Activated CD4-positive, alpha-beta T cell treated with anti-CD3 and anti-CD28 coated beads for 48 hours (primary cell): ENCODE measurements at places on chromosomes 11 and 22.

GRCh38 chr11:122154994-122155393, 39.0 kb upstream of the BLID start:
- DNase-seq: no peak

DNA sequence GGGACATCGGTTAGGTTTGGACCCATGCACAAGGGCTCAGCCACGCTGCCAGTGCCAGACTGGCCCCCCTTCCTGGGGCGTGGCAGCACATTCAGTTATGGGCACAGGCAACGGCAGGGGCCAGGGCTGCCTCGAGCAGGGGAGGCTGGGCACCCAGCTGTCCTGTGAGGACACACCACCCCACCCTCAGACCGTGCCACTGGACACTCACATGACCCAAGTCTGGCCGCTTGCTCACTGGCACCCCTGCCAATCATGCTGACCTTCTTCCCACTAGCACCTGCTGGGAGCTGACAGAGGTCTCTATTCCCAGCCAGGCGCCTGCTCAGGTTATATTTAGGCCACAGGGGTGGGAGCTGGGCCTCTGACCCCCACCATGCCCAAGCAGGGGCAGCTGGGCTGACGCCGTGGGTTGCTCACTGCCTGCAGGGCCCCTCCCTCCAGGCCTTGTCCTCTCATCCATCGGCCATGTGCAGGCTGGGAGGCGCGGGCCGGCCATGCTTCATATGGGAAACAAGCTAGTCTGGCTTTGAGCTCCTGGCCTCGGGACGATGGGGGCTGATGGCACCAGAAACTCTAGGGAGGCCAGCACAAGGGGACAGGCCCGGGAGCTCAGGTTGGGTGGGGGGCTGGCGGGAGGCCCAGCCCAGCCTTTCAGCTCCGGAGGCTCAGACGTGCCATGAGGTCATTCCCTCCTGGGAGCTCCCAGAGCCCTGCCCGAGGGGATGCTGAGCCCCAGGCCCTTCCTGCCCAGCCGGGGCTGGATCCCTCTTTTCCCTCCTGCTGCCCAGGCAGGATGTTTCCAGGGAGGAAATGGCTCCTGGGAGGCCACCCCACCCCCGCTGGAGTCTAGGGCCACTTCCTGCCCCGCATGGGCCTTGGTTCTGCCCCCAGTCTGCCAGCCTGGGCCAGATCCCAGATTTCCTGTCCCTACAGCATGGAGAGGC, 15.2 kb upstream of the TBX1 start:
- DNase-seq: no peak

DNA sequence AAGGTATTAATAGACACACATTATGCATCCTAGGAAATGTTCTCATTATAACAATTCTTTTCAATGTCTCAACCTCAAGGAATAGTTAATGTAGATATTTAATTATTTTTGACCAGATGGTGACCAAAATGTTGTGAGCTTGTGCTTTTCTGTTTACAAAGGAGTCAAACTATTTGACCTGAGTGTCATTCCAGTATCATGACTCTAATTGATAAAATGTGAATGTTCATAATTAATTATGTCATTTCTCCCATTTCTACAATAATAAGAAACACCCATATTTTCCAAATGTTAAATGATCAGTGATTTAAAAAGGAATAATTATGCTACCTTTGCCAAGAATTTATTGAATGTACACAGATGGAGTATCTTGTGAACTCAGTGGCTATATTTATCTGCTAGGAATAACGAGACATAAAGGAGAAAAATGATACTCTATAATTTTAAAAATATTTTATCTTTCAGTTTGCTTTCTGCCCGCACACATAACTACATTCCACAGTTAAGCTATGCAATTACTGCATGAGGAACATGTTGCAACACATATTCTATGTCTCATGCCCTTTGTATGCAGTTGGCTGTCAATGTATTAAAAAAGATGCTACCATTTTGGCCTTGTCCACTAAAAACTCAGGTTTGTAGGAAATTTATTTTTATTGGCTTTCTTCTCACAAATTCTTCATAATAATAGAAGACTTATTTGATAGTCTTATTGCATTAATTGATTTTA, 376.7 kb upstream of the CCDC179 start:
- no peak for DNase-seq

DNA sequence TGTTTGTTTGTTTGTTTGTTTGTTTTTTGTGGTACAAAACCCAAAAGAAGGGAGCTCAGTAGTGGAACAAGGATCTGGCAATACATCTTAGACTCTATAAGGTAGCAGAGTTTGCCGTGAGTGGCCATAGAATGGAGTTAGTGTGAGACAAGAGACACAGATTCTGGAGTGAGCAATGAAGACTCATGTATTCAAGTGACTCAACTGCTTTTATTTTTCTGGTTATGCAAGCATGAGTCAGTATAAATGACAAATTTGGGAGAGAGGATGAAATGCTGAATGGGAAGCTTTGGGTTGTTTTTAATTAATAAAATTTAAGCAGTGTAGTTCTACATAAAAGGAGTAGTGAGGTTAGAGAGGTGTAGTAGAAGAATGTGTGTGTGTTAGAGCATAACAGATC, 143.6 kb upstream of the ANO5 start:
- DNase-seq: no peak

DNA sequence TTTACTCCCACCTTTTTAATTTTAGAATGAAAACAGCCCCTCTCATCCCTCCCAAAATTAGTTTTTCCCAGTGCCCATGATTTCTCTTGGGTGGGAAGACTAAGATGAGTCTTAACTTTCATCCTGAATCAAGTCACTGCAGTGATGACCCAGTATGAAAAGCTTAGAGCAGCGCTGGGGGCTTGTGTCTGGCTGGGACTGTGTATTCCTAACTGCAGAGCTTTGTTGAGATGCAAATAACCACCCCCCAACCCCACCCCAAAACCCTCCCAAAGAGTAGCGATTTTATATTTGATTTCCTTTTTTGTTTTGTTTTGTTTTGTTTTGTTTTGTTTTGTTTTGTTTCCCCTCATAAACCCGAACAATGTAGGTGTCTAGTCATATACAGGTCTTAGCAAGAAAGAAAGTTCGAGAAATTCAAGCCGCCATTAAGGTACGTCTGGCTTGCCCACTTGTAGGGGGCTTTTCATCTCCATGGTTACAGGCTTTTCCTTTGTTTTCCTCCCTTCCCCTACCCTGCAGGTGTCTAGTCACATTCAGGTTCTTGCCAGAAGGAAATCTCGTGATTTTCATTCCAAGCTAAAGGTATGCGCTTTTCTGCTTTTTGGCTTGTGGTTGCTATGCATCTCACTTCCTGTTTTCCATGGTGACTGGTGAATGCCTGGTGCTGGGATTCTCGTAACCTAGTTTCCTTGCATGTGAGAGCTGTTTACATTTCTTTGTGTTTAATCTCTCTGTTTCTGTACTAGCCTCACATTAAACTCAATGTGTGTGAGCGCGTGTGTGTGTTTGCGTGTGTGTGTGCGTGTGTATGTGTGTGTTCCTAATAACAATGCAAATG, 144.6 kb upstream of the RASSF10 start:
- no peak for DNase-seq

DNA sequence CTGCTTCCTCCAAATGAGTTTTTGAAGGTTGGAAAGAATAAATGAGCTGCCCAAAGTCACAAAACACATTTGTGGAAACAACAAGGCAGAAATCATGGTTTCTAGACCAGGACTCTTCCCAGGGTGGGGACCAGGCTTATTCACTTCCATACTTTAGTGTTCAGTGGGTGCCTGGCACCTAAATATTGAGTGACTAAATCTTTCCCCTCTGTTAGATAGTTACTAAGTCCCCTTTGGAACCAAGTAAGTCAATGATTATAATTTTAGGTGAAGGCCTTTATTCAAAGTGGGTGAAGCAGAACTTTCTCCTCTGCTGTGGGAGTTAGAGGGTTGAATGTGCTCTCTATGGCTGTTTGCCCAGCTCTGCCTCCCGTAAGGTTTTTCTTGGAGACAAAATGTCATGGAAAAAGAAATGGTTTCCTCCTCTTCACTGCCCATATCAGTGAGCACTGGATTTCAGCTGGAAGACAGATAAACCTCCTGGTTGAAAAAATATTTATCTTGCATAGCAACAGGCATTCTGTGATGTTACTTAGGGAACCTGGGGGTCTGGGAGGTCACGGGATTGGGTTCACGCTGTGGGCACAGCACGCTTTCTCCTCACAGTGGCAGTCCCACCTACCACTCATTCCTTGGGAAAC, 117.8 kb downstream of the CCDC81 start:
- no peak for DNase-seq

GRCh38 chr11:18865951-18866350, 73.3 kb downstream of the MRGPRX1 start:
- DNase-seq: no peak

GRCh38 chr11:132848336-132848735, 684.0 kb downstream of the OPCML start:
- DNase-seq: no peak

DNA sequence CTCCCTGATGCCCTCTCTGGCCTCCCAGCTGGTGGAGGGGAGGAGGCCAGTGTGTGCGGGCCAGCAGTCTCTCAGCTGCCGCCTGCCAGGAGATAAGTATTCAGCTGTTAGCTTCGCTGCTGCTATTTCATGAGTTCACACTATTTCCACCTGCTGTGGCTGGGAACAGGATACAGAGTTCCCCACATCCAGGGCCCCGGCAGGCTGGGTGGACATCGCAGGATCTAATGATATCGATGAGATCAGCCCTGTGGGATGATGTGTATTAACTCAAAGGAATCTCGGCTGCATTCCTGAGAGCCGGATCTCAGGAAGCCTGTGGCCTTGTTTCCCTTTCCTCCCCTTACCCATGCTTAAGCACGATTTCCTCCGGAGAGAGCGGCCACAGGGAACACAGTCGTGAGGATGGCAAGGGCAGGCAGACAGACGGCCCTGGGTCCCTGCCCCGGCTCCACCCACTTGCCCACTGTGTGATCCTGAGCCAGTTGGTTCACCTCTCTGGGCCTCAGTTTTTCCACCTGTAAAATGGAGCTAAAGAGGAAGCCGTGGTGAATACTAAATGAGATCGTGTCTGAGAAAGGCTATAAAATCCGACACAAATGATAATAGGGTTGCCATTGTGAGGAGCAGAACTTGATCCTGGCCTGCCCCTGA, 6.5 kb upstream of the PVALB start:
- no peak for DNase-seq

DNA sequence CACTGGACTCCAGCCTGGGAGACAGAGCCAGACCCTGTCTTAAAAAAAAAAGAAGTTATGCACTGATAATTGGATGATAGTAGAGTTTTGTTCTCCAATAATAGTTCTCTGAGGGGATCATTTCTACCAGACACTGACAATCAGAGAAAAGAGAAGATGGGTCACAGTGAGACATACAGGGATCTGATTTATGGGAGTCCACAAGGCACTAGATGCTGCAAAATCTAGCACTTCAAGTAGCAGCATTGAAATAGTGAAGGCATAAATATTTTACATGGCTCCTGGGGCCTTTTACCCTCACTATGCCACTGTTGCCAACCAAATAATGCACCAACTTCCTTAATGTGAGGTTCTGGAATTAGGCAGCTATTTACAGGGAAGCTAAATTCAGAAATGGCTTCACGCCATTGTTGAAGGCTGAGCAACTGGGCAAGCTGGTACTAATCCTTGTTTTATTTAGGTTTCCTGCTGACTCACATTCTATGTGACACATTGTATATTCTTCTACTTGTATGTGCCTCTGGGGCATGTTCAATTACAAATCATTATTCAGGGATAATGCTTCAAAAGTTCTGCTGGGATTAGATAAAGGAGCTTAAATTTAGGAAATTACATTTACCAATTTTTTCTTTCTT, 38.2 kb upstream of the ABTB2 start:
- DNase-seq: no peak

DNA sequence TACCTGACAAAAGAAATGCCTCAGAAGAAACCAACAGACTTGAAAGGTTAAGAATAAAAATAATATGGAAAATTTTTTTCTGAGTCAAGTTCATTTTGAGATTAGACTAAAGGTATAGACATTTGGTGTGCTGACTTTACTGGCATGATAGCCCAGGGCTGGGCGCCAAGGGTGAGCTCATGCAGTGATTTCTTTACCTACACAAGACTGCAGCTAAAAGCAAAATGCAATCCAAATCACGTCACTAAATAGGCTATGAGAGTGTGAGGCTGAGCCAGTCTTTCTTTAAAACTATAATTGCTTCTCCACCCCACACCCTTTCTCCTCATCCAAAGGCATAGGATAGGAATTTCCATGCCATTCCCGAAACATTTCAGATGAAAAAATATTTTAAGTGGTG, 196.5 kb downstream of the FAM76B start:
- no peak for DNase-seq

DNA sequence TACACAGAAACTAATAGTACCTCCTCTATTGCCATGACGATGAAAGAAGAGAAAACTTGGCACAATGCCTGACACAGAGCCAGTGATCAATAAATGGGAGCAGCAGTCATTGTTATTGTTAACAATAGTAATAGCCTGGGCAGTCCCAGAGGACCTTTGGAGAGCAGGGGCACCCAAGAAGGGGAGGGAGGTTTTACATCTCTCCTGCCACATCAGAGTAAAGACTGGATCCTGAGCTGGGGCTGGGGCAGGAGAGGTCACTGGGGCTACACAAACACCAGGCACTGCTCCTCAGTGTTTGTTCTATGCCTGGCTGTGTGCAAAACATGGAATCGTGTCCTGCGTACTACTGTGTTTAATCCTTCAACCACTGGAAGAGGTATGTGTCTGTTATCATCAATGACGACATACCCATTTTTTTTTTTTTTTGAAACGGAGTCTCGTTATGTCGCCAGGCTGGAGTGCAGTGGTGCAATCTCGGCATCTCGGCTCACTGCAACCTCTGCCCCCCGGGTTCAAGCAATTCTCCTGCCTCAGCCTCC, 25.0 kb upstream of the CREB3L1 start:
- no peak for DNase-seq

- DNase-seq: no peak
Observed at GRCh38 chr22:25142102-25142501, 57.6 kb upstream of the CRYBB3 start.

DNA sequence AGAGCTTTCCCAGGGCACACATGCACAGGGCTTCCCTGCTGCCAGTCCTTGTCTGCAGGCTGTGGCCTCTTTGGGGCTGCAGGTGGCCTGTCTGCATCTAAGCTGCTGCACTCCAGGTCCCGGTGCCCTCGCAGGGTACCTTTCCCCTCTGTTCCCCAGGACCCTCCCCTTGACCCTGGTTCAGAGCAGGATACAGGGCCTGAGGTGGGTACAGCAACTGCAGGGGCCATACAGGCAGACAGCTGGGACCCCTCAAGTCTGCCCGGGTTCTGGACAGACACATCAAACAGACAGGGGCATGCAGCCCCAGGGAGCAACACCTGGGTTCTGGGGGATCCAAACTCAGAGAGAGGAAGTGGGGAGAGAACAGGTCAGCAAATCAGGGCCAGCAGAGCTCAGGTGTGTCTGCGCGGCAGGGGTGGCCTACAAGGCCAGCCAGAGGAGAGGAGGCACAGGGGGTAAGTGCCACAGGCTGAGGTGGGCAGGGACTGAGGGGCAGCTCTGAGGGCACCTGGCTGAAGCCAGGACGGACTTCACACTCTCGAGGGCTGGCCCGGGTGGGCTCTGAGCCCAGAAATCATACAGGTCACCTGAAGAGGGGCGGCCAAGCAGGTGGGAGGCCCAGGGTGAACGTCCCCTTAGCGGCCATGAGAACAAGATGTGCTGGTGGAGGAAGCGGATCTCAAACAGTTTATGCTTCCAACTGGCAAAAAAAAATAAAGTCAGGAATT, 29.9 kb upstream of the COMT start:
- no peak for DNase-seq

GRCh38 chr22:26953012-26953883, 295.9 kb downstream of the MIAT start:
- DNase-seq: no peak
